ENCODE measurements at places on chromosomes 3 and 15.

DNA sequence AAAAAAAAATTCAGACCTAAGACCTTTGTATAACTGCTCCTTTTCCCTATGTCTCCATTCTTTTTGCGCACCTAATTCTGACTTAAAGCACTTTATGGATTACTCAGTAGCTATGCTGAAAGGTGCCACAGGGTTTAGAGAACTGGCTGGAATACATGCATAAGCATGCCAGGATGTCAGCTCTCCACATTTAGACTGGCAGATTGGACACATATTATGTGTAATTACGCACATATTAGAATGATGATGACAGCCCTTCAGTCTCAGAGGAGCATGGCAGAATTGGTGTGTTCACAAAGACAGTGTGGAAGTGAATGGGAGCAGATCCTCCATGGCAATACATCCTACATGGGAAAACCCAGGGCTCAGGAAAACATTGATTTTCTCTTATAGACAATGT, 108.1 kb upstream of the LSAMP start:
- DNase-seq, result no peak

DNA sequence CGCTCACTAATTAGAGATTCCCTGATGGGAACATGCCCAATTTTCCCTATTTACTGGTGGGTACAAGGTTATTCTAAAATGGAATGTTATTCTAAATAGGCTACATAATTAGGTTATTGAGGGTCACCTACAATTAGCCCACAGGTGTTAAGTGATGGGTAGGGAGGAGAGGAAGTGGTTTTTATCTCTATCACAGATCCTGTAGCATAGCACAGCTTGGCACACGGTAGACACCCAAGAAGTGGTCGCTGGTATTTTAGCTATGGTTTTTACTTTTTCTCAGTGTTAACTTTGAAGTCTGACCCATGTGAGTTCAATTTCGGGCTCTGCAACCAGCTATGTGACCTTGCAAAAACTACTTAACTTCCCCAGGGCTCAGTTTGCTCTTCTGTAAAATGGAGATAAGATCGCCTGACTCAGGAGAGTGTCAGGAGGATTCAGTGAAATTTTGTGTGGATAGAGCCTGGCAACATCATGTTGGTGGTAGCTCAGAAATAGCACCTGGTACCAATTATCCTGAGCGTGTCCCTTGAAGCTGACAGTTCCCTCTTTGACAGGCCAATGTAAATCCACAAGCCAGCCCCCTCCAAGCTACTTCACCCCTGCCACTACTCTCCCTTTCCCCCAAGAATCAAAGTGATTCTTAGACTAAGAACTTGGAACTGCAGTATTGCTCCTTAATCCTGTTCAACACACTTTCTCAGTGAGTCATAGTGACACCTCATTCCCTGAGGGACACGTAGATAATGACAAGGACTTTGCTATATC, 8.7 kb upstream of the LMCD1 start:
- DNase-seq, result no peak

DNA sequence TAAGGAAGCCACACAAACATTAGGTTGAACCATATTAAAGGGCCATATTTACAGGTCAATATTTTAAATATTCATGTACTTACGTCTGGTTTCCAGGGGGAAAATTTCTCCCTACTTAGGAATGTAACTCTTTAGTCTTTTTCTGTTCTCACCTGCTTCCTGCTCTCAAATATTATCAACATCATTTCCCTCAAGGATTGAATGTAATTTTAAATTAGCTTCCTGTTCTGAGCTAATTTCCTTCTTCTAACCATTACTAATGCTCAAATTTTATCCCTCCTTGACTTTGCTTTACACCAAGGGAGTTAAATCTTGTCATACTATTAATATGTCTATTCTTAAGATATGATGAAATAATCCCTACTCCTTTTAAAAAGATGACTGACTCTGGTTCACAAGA, 103.4 kb upstream of the UBP1 start:
- no peak for DNase-seq

DNA sequence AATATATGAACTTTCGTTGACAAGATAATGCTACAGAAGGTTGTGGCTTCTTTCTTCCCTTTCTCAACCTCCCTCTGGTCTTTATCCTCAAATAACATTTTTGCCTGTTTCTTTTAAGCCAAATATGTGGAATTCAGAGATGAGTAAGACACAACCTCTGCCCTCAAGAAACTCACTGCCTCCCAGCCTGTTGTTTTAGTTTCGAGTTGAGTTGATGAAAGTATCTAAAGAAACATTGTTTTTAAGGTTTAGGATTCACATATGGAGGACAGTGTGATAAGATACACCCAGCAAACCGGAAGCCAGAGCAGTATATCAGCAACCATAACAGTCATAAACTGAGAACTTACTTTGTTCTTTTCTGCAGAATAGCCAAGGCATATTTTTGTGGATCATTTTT, 218.6 kb downstream of the THSD4 start:
- no peak for DNase-seq

- DNase-seq, result no peak
Measured at GRCh38 chr15:88029696-88030095, 226.8 kb downstream of the NTRK3 start.

DNA sequence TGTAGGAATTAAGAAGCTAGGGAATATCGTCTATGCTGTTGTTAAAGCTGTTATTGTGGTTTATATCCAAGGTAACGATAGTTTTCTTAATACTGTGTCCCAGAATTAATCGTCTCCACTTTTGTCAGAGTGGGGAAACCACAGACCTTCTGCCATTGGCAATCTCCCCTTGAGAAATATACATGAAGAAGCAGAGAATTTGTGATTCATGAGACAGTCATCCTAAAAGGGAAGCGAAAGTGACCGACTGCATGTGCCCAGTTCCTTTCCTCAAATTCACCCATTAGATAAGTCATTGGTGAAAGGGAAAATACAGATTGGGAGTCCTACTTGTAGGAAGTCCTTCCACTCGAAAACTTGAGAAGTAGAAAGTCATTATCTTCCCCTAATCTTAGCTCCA, 26.6 kb downstream of the DIPK2A start:
- DNase-seq, result peak; percentile 3

GRCh38 chr3:67109651-67110204, 111.6 kb downstream of the KBTBD8 start:
- peak; percentile 37 for DNase-seq

DNA sequence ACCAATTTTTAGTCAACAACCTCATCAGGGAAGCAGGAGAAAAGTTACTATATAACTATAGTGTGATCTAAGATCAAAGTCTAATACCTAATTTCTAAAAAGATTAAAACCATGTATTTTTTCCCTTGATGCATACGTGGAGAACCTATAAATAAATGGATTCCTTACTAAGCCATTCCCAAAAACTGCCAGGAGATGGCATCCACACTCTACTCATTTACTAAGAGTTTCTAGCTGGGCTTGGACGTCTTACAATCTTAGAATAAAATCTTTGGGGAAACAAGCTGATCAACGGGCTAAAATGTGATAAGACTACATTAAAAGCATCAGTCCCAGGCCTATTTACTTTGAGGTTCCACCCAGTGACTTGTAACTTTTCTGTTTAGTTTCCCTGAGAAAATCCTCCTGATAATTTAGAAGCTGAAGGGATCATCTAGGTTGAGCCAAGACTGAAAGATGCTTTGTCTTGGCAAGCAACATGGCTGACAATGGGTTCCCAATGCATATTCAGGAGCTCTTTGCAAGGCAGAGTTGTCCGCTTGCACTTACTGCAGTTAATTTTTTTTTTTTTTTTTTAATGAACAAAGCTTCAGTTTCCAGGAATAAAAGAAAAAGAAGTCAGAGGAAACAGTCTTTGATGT, 85.5 kb upstream of the FGF12 start:
- peak; percentile 16 for DNase-seq

DNA sequence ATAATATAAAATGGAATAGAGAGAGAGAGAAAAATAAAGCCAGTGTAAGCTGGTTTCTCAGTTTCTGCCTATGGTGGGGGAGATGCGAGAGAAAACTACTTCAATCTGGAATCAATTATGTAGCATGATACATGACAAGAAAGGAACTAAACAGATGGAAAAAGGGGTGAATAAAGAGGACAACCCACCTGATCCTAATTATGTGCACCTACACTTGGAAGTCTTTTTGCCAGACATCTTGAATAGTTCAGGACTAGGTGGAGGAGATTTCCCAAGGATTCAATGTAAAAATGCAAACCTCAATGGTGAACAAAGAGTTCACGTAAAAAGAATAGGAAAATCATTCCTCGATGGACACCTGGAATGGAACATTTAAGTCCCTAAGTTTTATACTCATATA, 524.4 kb upstream of the RGMA start:
- no peak for DNase-seq

- DNase-seq, result no peak
Measured at GRCh38 chr15:70867911-70868467, 14.0 kb upstream of the LARP6 start.

DNA sequence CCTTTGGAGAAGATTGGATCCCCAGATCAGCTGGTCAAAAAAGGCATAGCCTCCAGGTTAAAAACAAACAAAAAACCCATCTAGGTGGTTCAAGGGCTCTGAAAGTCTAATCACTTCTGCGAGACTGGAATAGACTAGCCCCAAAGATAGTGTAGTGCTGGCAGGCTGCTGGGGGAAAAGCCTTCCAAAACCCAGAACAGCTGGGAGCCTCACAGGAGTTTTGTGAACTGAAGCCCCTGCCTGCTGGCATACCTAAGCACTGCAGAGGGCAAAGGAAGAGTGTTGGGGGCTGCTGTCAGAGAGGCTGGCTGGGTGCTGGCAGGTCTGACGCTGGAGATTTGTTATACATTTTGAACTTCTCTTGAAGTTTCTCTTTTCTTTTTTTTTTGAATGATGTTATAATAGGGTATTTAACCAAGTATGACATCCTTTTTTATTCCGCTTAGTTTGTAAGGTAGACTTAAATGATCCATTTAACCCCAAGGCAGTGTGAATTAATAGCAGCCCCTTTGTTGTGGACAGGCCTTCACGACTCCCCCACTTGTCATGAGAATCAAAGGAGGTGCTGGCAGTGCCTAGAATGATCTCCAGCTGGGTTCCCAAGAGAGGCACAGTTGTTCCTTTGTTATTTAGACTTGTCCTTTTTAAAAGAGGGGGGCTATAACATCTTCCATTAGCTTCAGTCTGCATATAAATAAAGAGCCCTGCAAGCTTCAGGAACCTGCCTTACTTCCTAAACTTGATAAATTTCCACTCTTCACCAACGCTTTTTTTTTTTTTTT, 53.9 kb downstream of the CRTC3 start:
- no peak for DNase-seq

DNA sequence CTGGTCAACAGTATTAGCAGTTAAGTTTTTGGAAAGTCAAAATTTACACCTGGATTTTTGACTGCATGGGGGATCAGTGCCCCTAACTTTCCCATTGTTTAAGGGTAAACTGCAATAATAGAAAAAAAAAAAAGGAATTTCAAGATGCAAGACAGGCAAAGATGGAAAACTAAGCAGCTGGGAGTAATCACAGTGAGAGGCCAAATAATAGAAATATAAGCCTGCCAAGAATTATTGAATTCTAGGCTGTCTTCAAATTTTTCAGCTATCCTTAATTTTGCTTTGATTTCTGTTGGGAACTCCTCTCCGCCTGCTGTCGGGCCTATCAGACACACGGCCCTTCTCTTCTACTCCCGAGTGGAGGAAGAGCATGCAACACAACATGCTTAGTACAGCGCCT, 215.5 kb upstream of the LMCD1 start:
- no peak for DNase-seq

DNA sequence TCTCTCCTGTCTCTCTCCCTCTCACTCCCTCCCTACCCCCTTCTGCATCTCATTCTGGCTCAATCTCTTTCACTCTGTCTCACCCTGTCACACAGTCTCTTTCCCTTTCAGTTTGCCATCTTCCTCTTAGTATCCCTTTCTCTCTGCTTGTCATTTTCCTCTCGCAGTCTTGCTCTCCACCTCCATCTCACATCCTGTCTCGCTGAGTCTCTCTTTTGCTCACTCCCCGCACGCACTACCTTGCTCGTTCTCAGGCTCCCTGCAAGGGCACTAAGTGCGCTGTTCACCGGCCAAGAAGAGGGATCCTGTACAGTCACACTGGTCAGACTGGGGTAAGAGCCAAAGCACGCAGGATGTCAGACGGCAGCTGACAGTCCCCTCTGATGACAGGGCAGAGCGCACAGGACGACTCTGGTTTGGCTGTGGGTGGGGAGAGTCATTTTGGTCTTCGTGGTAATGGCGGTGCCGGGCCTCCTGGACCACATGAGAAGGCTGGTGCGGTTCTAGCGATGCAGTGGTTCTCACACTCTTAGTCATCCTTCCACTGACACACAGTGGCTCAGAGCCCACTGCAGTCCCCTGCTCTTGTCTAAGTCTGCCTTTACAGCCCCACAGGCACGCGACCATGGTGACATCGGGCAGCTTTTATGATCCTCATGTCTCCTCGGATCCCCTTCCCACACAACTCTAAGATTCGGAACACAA, 356.8 kb downstream of the FOXP1 start:
- DNase-seq, result no peak

All from urothelium cell line (cell line).